Activated T-helper 9 cell treated with anti-CD3 and anti-CD28 coated beads, Interleukin-2, amount 50 U/mL, for 16 hours (primary cell): ENCODE measurements at places on chromosomes 1 and 21.

- DNase-seq = no peak
Observed at GRCh38 chr1:25834894-25835293, 15.1 kb downstream of the MTFR1L start.

- no peak for DNase-seq
Observed at GRCh38 chr1:71269179-71269578, 188.3 kb upstream of the ZRANB2 start.

- DNase-seq = peak; percentile 39
Observed at GRCh38 chr1:116754198-116754977, at the start of gene CD2. TSS of gene CD2 (plus strand) at chr1:116754430. CDS start at chr1:116754493, 63 bp downstream.

DNA sequence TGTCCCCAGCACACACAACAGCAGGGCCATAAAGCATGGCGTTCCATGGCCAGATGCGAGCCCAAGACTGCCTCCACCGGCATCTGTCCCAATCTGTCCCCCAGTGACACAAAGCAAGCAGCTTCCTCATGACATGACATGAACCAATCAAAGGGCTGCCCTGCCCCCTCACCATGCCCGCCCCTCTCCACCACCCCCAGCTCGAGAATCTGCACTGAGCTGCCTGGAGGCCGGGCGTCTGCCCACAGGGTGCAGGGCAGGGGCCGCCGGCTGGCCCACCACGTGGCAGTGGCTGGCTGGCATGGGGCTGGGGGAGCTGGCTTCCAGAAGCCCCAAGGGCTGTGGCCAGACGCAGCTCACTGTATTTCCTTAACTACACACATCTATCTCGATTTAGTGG is 27.8 kb downstream of the WNT9A start:
- no peak for DNase-seq

DNA sequence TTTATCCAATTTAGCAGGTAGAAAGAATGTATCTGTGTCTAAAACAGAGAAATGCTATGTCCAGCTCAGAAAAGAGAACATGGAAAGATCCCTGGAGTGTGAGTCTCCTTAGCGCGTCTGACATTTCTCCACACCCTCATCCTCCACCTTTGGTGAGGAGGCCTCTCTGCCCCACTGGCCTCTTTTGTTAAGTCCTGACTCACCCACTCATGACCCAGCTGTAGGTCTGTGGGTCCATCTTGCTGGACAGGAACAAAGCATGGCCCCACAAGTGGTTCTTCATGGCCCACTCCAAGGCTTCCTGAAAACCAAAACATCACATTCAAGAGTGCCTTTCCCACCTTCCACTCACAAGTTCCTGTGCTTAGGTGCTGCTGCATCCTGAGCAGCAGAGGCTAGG is 15.8 kb downstream of the SEC16B start:
- DNase-seq = no peak

DNA sequence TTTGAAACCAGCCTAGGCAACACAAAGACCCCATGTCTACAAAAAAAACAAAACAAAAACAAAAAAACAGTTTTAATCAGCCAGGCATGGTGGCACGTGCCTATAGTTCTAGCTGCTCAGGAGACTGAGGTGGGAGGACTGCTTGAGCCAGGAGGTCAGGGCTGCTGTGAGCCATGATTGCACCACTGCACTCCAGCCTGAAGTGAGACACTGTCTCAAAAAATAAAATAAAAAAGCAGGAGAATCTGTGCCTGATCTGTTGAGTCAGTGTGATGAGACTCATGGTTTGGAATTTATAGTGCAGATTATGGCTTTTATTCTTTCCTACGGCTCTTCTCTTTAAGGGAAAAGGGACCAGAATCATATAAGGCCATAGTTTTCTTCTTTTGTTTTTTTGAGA is 16.5 kb downstream of the TRIT1 start:
- no peak for DNase-seq

DNA sequence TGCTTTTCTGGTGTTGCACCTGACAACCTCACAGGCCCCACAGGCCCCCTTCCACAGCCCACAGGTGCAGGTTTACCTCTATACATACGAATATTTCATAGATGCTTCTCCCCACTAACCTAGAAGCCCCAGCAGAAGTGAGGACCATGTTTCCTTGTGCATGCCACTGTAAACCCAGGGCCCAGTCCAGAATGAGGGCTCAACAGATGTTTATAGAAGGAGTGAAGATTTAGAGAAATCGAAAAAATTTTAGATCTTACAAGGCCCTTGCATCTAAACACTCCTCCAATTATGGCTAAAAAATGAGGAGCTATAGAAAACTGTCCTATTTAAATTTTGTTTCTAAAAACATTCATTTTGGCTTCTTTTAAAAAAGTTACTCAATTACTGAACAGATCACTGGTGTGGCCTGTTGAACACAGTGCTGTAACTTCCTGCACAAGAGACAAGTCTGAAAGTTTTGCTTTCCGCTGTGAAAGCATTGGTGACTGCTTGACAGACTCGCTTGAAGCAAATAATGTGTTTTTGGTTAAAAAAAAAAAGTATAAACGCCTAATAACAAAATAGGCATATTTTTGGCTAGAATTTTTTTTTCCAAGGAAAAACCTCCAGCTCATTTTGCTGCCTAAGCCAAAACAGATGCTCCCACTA is 1.2 kb downstream of the ABCB10 start:
- DNase-seq = no peak

GRCh38 chr1:5658340-5659316 is 333.6 kb downstream of the NPHP4 start:
- no peak for DNase-seq

DNA sequence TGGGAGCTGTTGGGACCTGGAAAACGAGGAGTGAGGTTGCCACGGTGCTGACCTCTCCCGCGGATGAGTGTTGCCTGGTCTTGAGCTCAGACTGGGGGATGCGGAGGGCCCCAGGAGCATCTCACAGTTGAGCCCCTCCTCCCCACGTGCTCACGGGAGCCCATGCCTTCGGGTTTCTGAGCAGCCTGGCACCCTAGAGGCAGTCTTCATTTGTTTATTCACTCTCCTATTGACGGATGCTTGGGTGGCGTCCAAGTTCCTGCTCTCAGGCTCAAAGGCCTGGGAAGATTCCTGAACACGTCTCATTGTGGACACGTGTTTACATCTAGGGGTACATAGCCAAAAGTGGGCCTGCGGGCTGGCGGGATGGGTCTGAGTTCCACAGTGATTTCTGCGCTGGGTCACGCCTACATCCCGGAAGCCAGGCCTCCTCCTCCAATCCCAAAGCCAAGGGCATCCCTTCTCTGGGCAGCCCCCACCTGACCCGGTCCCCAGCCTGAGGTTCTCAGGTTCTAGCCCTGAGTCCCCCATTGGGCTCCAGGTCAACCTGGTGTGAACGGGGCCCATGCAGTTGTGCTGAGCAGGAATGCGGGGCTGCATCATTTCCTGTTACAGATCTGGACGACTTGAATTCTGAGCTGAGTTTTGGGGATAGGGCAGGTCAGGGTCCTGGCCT is 14.7 kb downstream of the WNT3A start:
- no peak for DNase-seq

DNA sequence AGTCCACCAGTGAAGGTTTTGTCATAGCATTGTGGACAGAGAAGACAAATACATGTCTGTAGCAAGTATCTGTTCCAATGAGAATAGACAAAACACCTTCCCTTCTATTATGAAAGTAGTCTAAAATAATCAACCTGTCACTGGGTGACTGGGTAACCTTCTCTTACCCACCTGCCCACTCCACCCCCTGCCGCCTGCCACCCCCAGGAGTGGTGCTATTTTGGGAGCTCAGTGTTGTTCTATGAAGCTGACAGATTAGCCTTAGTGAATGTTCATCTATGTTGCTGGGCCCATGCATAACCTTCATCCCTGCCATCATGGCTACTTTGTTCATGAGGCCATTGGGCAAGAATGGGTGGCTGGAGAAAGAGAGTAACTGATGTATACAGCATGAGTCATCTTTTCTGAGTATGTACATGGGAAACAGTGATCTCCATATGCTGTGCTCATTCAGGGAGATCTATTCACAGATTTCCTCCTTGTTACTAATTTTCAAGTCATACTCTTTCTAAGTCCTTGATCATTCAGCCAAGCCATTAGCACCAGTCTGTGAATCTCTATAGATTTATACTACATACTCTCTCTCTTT is 24.8 kb downstream of the MARK1 start:
- DNase-seq = no peak

GRCh38 chr1:115138973-115139372 is 49.7 kb upstream of the TSPAN2 start:
- DNase-seq = peak; percentile 31

GRCh38 chr1:98133131-98133530 is 212.3 kb upstream of the DPYD start:
- no peak for DNase-seq

- DNase-seq = no peak
Observed at GRCh38 chr21:23936224-23936623, 1671.1 kb downstream of the MRPL39 start.

DNA sequence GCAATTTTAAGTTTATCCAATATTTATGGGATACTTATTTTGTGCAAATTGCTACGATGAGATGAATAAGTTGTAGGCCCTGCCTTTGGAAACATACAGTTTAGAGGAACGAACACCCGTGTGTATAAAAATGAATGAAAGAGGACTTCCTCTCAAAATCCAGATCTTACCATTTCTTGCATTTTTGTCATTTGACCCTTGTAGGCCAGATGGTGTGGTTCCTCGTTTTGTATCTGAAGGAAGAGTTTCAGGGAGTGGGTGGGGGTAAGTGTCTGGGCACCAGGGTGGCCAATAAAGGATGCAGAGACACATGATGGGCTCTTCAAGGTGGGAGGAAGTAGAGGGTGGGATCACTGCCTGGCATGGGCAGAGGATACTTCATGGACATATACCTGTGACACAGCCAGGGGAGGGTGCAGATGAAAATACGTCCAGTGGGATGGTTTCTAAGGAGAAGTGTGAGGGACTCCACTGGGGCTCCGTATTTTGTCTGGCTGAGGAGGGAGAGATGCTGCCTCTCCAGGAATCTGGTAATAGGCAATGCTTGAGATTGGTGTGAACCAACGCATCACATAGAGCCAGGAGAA is 14.4 kb downstream of the MAPKAPK2 start:
- DNase-seq = no peak

GRCh38 chr1:87588495-87588894 is 259.8 kb downstream of the LMO4 start:
- DNase-seq = no peak

- peak; percentile 73 for DNase-seq
Observed at GRCh38 chr1:27872059-27872801, at the start of gene THEMIS2. TSS of gene THEMIS2 (plus strand) at chr1:27872544. CDS start at chr1:27872572, 28 bp downstream.

GRCh38 chr1:161725908-161726472 is 4.6 kb downstream of the FCRLB start:
- DNase-seq = no peak

GRCh38 chr1:211488641-211489040 is 3.3 kb downstream of the RD3 start:
- no peak for DNase-seq

DNA sequence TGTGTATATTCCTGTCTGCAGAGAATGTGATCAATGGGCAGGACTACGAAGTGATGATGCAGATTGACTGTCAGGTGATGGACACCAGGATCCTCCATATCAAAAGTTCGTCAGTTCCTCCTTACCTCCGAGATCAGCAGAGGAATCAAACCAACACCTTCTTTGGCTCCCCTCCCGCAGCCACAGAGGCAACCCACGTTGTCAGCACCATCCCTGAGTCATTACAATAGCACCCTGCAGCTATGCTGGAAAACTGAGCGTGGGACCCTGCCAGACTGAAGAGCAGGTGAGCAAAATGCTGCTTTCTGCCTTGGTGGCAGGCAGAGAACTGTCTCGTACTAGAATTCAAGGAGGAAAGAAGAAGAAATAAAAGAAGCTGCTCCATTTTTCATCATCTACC is 65.2 kb downstream of the OLFML2B start:
- DNase-seq = no peak

DNA sequence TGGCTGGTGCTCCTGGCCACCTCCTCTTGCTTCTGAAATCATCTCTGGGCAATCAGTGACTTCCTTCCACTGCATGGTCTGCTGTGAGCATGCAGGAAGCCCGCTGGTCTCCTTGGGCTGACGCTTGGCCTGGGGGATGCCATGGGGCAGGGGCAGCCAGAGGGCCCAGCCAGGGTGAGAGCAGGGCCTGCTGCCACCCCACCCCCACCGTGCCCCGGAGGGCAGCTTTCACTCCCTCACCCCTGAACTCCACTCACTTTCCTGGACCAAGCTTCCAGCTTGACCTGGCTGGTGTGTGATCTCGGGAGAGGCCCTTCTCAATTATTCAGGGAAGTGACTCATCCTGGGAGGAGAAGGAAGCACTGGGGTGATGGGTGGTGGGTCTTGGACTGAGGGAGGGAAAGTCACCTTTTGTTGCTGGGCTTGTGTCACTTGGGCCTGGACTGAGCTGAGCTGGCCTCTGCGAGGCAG is 270.2 kb upstream of the CSF3R start:
- no peak for DNase-seq

DNA sequence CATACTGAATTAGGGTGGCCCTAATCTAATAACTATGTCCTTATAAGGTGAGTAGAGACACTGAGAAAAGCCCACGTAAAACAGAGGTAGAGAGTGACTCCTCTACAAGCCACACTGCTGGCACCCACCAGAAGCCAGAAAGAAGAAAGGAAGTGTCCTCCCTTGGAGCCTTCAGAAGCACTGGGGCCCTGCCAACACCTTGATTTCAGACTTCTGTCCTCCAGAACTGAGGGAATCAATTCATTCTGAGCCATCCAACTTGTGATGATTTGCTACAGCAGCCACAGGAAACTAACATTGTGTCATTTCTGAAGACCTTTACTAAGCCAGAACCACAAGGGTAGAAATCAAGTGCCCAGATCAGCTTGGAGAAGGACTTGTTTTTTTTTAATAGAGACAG is 15.0 kb downstream of the GNB1 start:
- no peak for DNase-seq

DNA sequence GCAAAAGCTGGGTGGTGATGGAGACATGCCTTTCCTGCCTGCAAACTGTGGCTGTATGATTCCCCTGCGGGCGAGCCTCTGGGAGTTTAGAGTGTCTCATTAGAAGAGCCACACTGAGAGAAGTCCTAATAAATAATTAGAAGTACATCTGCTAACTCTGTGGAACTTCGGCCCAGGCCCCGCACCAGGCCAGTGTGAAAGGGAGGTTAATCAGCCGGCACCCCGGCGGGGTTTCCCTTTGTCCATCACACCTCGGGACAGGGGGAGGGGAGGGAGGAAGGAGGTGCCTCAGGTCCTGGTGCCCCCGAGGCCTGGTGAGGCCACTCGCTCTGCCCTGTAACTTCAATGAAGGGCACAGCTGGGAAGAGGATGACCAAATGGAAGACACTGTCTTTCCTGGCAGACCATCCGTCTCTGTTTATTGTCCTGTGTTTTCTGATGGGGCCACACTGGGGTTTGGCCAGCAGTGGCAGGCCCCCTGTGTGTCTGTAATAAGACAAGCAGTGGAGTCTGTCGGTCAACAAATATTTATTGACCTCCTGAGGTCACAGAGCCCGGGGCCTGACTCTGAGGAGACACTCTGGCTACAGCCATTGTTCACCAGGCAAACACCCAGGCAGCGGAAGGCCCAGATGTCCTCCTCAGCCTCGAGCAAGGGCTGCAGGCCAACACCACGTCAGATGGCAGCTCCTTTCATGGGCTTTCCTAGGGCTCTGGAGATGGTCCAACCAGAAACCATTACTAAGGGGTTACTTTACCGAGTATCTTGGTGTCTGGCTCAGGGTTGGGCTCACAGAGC is 267.5 kb upstream of the RAB4A start:
- DNase-seq = no peak
